ENCODE measurements at places on chromosomes 1 and 21. TPM values are rescaled to one million over a fixed set of nuclear protein-coding genes. Genes with fewer than 3 reads are reported as not detected.

GRCh38 chr1:99843760-99844159 is 6.4 kb upstream of the AGL start:
- DNase-seq: no peak
- peaks cover 2% of the 10 kb centered on the region for H3K27me3 ChIP-seq
- peaks cover 4% of the 10 kb centered on the region for H3K4me1 ChIP-seq
- no peak overlapping the region for H3K4me3 ChIP-seq
- no peaks in the 10 kb centered on the region for H3K36me3 ChIP-seq

DNA sequence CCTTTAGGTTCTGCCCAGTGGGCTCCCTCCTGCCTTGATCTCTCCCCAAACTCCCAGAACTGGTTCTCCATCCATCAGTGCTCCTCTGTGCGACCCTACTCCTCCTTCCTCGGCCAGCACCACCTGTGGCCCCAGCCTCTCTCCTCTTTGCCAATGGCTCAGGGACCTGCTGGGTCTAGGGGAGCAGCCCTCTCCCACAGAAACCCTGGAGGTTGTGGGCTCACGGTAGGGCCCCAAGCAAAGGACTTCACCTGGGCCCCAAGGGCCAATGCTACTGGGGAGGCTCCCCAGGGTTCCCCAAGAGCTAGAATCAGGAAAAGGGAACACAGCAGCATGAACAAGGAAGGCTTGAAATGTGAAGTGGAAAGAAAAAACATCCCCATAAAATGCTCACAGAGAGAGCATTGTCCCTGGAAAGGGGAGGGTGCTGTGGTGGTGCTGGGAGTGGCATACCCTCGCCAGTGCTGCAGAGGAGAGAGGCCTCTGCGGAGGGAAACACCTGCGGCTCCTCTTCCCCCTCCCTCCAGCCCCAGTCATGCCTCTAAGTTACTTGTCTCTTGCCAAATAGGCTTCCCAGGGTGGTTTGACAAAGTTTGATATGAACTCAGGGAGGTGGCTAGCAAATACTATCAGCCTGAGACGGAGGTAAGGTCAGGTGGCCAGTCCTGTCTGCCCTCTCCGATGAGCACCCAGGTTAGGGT is 2.5 kb downstream of the TMEM63A start:
- H3K27ac ChIP-seq: peak overlapping the region; percentile 68
- no peak for DNase-seq
- peaks cover 67% of the 10 kb centered on the region for H3K4me1 ChIP-seq
- H3K4me3 ChIP-seq: peak overlapping the region; percentile 76

DNA sequence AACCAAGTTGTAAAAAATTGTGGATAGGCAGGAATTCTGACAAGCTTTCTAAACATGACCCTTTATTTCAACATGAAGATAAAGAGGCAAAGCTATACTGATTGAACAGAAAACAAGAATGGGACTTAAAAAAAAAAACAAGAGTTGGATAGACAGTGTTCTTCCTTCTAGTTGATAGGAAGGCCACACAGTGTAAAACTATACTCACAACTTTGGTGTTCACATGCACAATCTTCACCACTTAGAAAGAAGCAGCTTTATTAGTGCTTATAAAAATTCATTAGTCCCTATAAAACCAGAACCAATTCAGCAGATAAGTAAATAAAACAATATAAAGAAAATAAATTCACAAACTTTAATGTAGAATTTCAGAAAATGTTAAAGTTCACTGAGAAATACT is 101.8 kb downstream of the AKT3 start:
- peaks cover 28% of the 10 kb centered on the region for H3K4me1 ChIP-seq
- peaks cover 6% of the 10 kb centered on the region for H3K36me3 ChIP-seq
- H3K4me3 ChIP-seq: no peak overlapping the region
- DNase-seq: no peak
- no peaks in the 10 kb centered on the region for H3K27me3 ChIP-seq

DNA sequence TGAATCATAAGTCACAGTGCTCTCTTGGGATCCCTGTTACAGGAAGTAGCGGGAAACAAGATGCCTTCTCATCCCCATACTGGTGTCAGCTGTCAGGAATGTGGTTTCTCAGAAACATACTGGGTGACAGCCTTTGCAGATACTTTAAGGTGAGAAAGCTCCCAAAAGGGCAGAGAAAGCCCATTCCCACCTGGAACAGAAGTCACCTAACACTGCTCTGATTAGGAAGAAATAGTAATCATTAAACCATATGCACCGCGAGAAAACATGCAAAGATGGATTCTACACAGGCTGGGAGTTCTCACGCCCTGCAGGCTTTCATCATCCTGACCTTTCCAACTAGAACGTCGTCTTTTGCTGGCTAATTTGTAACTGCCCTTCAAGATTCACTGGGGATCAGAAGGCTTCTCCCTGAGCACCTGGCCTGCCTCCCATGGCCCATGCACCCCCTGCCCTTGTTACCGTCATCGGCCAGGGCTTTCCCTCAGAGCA is 46.2 kb upstream of the SLC44A3 start:
- no peaks in the 10 kb centered on the region for H3K4me1 ChIP-seq
- H3K27me3 ChIP-seq: peaks cover 4% of the 10 kb centered on the region
- H3K36me3 ChIP-seq: no peaks in the 10 kb centered on the region
- H3K27ac ChIP-seq: no peak overlapping the region

DNA sequence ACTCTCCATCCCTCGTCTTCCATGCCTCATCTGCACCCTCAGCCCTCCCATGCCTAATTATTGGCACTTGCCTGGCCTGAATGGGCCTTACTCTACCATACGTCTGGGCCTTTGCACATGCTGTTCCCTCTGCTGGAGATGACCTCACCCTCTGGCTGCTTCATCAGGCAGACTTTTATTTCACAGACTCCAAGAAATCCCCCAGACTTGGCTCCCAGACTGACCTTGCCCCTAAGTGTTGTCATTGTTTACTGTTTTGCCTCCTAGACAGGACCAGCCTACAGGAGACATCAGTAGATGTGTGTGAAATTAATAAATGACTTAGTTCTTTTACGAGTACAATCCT is 5.2 kb upstream of the AHDC1 start:
- H3K4me3 ChIP-seq: no peak overlapping the region
- no peaks in the 10 kb centered on the region for H3K27me3 ChIP-seq
- no peak overlapping the region for H3K27ac ChIP-seq
- DNase-seq: no peak

DNA sequence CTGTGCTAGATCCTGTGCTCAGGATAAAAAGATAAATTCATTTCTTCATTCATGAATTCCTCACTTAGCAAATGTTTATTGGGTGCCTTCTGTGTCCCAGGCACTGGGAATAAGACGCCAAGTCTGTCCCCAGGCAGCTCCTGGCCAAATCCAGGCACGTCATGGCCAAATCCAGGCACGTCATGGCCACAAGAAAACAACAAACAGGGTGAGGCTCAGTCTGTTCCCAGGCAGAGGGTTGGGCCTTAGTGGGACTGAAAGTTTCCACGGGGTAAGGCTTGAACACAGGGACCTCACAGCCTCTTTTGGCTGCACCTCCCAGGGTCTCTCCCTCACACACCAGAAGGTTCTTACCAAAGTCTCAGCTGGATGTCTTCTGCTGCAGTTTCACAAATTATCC is 95.7 kb downstream of the PAX7 start:
- no peaks in the 10 kb centered on the region for H3K36me3 ChIP-seq
- DNase-seq: no peak
- H3K4me1 ChIP-seq: no peaks in the 10 kb centered on the region
- no peak overlapping the region for H3K4me3 ChIP-seq

DNA sequence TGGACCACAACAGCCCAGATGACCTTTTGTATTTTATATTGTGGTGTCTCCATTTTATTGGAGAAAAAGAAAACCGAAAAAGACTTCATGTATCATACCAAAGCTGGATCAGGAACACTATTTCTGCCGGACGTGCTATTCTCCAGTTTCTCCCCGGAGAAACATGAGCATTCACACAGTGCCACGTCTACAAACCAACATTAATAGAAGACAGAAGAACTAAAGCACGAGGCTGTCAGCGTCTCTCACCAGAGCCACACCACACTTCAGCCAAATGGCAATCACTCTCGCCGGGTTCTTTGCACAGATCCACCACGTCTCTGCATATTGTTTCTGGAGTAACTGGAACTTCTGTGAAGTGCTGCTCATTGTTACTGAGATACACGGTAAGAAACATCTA is 24.8 kb downstream of the TP53BP2 start:
- H3K36me3 ChIP-seq: peaks cover 19% of the 10 kb centered on the region
- DNase-seq: no peak
- no peaks in the 10 kb centered on the region for H3K27me3 ChIP-seq
- no peak overlapping the region for H3K27ac ChIP-seq
- H3K4me1 ChIP-seq: peaks cover 40% of the 10 kb centered on the region

DNA sequence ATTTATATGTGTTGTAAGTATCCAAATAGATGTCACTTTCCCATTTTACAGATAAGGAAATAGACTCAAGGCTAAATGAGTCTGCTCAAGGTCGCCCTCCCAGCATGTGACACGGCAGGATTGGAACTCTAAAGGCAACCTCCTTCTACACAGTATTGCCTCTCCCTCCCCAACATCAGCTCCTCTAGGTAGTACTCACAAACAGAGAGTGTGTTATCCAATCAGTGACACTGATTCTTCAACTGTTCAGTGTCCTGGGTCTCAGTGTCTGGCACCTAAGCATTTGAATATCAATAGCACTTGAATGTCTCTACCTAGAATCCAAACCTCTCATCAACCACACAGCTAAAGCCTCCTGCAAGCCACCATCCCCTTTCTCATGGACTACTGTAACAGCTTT is 87.1 kb downstream of the DAB1 start:
- no peak overlapping the region for H3K4me3 ChIP-seq
- H3K27me3 ChIP-seq: no peaks in the 10 kb centered on the region
- H3K36me3 ChIP-seq: no peaks in the 10 kb centered on the region
- H3K27ac ChIP-seq: no peak overlapping the region
- H3K4me1 ChIP-seq: no peaks in the 10 kb centered on the region
- no peak for DNase-seq

GRCh38 chr1:34806396-34806795 is 13.6 kb downstream of the GJA4 start:
- no peak overlapping the region for H3K27ac ChIP-seq
- no peaks in the 10 kb centered on the region for H3K27me3 ChIP-seq
- DNase-seq: no peak
- H3K4me1 ChIP-seq: no peaks in the 10 kb centered on the region
- no peak overlapping the region for H3K4me3 ChIP-seq

- H3K36me3 ChIP-seq: no peaks in the 10 kb centered on the region
- H3K4me3 ChIP-seq: no peak overlapping the region
- H3K27me3 ChIP-seq: peaks cover 36% of the 10 kb centered on the region
- H3K27ac ChIP-seq: no peak overlapping the region
- no peak for DNase-seq
- peaks cover 2% of the 10 kb centered on the region for H3K4me1 ChIP-seq
Observed at GRCh38 chr1:30682396-30683275, 40.7 kb downstream of the MATN1 start.

DNA sequence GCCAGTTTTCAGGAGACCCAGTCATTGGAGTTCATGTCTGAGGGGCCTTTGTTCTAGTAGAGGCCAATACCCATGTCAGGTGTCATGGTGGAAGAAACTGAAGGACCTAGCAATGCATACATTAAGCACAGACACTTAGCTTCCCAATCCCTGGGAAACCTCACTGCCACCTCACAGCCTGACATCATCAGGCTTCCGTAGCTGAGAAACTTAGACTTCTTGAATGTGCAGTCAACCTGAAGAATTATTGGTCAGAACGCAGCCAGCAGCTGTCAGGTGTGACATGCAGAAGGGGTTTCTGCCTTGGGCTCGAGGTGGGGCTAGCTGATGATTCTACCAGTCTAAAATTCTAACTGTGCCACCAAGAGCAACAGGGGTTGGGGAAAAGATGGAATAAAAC is 1.9 kb upstream of the ITPKB start:
- peaks cover 23% of the 10 kb centered on the region for H3K4me1 ChIP-seq
- H3K4me3 ChIP-seq: no peak overlapping the region
- H3K27me3 ChIP-seq: no peaks in the 10 kb centered on the region
- DNase-seq: no peak

DNA sequence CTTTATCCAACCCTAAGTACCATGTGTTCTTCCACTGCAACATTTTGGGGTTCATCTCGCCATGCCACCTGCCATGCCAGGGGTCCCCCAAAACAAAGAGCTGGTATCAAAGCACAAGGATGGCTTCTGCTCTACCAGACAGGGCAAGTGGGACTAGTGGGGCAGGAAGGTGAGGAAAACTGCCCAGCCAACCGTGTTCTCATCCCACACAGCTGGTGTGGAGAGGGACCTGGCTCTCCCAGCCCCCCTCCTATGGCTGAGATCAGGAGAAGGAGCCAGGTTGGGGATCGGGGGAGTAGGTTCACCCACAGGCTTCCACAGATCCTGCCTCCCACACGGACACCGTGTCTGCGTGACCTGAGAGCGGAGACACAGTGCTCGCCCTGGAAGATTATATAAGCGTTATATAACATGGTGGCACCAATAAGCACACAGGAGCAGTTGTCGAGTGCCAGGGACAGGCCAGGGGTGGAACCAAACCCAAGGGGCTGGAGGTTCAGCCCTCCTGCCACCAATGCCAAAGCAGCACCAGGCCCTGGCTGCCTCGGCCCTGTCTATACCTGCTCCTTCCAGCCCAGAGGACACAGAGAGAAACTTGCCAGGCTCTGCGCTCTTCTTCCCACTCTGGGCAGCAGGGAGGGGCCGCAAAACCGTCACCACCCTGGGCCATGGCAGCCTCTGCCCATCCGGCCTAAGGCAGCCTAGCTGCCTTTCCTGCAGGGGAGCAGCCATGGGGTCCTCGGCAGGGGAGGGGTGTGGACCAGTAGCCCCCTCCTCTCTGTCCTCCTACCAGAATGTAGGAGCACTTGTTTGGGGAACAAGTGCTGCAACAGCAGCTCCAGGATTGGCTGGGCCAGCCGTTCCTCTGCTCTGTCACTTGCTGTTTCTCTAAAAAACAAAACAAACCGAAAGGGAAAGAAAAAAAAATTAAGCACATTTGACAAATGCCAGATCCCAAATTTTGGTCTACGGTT is 43.5 kb downstream of the CD34 start:
- H3K27ac ChIP-seq: peak overlapping the region; percentile 79
- H3K27me3 ChIP-seq: no peaks in the 10 kb centered on the region
- peak; percentile 45 for DNase-seq
- H3K4me3 ChIP-seq: peak overlapping the region; percentile 91

DNA sequence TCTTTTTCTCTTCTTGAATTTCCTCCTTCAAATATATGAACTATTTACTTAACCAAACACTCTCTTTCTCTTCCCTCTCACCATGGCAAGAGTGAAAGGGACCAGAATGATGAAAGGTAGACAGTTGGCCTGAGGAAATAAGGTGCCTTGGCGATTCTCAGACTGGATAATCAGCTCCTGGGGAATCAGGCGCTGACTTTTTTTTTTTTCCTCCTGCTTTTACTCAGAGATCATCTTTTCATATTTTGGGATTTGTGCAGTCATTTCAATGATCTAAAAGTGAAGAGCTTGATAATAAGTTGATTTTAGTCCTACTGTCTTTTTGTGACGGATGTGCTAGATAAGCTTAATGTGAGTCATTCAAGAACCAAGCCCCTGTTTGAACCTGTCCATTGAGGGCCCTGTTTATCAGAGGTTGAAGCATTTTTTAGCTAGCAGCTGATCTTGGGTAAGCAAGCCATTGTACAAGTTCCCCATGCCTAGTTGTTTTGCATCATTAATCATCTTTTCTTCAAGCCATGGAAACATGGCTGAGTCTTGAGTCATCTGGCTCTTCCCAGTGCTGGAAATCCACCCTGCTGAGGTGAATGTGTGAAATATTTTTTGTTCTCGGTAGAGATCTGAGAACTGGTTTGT is 40.8 kb downstream of the ITSN1 start:
- H3K27me3 ChIP-seq: peaks cover 3% of the 10 kb centered on the region
- DNase-seq: no peak
- no peaks in the 10 kb centered on the region for H3K36me3 ChIP-seq
- no peaks in the 10 kb centered on the region for H3K4me1 ChIP-seq
- no peak overlapping the region for H3K4me3 ChIP-seq

AK5 gene
- 5.6 TPM for total RNA-seq

OR2T11 gene
- not detected for total RNA-seq

CYP4A11 gene
- total RNA-seq: not detected

All from activated CD8-positive, alpha-beta T cell treated with anti-CD3 and anti-CD28 coated beads for 36 hours (primary cell).